ENCODE measurements at places on chromosomes 7 and 10.
A peak's percentile ranks its signal among the peaks of the same experiment; 100 is the strongest.

GRCh38 chr10:119502209-119502608 is 40.3 kb downstream of the RGS10 start:
- DNase-seq = peak; percentile 55

DNA sequence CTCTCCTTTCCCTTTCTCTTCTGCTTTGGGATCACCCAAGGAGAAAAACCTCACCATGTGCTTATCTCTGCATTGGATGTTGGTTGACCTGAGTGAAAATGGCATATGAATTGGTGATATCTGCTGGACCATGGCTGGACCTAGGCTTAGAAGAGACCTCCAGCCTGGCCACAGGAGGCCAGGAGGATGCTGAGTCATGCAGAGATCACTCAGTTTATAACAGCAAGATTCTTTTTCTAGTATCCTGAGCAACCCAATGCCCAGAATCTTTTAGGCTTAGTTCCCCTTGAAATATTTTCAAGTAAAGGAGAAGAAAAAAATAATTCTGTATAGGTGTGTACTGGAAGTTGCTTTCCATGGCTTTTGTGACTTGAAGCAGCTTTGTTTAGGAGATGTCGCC is 236.3 kb downstream of the KLF6 start:
- no peak for DNase-seq

DNA sequence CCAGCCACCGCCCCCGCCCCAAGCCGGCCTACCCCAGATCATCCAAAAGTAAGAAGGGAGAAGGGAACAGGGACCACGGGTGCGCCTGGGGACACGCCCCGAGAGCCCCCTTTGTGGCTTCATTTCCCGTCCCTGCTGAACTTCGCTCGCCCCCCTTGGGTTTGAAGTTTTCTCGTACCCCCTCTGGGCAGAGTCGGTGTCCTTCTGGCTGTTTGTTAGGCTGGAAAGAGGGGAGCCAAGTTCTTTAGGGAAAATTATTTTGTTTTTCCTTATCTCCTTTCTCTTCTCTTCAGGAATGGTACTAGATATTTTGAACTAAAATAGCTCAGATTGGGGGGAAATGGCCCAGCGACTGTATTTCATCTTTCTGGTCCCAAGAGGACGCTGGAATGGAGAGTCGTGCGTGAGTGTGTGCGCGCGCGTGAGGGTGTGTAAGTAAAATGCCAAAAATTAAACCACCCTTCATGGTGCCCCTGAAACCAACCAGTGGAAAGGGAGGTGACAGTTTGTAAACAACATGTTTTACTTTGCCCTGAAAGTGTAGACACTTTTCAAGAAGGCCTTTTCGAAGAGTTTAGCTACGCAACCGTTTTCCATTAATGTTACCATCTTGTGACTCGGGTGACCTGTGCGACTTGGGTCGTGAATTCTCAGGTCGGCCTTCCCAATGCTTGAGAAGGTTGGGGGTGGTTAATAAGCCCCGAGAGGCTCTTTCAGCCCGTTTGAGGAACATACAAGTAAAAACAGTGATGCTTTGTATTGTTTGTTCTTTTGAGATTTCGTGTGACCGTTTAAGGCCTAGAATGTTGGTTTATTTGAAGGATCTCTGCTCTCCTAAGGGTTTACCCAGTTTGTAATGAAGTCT is 694 bp downstream of the RBM20 start:
- DNase-seq = no peak

GRCh38 chr7:23275912-23276311 is 23.2 kb upstream of the MALSU1 start:
- DNase-seq = no peak

- no peak for DNase-seq
These were observed 15.5 kb downstream of the ZMIZ1 start for GRCh38 chr10:79084012-79084971.

GRCh38 chr7:149422162-149422913 is 38.5 kb downstream of the ZNF777 start:
- DNase-seq = peak; percentile 22

- DNase-seq = no peak
These were observed 554.3 kb upstream of the MGMT start for GRCh38 chr10:128912568-128913311.

- DNase-seq = no peak
These were observed 134.6 kb downstream of the GRID1 start for GRCh38 chr10:86231796-86232560.

GRCh38 chr7:108004220-108005142 is 1.5 kb upstream of the LAMB1 start:
- no peak for DNase-seq

- DNase-seq = no peak
These were observed 30.0 kb upstream of the PRKAR1B start for GRCh38 chr7:756928-757560.

Data from stimulated activated CD8-positive, alpha-beta memory T cell treated with anti-CD3 and anti-CD28 coated beads, Interleukin-7, amount 100 ng/mL, for 24 hours (primary cell).